ENCODE measurements at places on chromosomes 2 and 18.

DNA sequence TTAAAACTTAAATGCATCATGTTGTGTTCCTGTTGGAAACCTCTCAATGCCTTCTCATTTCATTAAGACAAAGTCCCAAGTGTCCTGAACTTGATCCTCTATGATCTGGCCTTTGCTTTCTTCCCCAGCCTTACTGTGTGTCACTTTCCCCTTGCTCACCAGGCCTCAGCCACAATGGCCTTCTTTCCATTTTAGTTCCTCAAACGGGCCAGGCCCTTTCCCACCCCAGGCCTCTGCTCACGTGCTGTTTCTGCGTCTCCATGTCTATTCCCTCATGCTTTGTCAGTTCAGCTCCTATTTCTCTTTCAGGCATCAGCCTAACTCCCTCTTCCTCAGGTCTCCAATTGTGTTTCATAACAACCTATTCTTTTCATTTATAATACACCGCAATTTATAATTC, 19.5 kb downstream of the CXCR4 start:
- DNase-seq = no peak

DNA sequence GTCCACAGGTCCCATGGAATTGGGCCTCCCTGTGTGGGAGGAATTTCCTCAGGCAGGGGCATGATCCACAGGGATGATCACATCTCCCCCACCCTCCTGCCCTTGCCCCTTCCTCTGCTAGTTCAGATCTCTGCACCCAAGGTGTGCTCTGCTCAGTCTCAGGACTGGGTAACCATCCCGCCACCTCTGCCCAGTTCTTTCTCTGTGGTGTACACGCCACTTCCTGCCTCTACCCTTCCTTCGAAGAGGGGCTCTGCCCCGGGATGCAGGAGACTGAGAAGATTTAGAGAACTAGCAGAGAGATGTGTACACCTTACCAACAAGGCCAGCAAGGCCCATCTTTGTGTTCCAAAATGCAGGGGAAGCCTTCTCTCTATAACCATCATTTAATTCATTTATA, 160.4 kb downstream of the CELF4 start:
- DNase-seq = no peak

DNA sequence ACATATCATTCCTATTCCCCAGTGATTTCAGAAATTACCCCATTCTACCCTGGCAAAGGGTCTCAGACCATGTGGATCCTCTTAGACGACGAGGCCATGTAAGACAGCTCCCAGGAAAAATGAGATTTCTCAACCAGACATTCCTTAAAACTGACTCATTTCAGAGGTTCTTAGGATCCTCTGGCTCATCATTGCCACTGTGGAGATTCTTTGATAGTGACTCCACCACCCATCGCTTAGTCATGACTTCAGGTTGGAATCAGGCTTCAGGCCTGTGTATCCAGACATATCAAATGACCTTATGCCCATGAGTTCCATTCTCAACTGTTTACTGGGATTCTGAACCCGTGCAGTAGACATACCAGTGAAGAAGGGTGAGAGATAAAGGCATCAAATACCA, 245.6 kb upstream of the TCF4 start:
- no peak for DNase-seq

DNA sequence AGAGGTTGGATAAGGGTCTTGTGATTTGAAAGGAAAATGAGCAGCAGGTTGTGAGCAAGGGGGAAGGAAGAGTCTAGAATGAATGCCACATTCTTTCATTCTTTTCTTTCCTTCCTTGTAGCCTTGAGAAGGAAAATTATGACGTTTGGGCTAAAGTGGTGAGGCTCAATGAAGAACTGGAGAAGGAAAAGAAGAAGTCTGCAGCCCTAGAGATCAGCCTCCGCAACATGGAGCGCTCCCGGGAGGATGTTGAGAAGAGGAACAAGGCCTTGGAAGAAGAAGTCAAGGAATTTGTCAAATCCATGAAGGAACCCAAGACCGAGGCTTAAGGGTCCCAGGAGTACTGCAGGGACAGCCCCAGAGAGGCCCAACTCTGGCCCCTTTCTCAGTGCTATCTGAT, 45.3 kb downstream of the BMP10 start:
- DNase-seq = no peak

GRCh38 chr2:12493031-12493513, 223.7 kb upstream of the TRIB2 start:
- DNase-seq = no peak

DNA sequence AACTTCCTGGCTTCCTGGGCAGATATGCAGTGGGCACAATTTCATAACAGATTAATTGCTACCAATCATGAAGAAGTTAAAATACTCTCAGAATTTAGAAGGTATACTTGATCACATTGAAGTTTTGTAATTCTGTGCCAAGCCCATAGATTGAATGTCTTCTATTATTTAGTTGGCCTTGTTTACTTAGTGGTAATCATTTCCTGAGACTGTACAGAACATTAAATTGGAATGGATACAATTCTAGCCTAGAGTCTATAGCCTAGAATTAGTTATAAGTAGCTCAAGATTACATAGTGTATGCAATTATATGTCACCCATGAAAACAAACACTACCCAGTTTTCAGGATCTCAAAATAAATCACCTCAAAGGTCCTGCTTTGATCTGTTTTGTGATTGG, 615.8 kb downstream of the XIRP2 start:
- no peak for DNase-seq

DNA sequence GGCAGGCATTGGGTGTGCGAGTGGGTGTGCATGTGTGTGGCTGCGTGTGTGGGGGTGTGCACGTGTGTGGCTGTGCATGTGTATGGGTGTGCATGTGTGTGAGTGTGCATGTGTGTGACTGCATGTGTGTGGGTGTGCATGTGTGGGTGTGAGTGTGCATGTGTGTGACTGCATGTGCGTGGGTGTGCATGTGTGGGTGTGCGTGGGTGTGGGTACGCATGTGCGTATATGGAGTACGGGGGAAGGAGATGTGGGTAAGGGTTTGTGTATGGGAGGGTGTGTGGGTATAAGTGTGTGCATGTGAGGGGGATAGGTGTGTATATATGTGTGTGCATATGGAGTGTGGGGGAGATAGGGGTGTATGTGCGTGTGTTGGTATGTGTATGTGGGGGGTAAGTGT, 136.4 kb downstream of the FAM210A start:
- no peak for DNase-seq
